ENCODE measurements at places on chromosomes 13 and 19. TPM values are rescaled to one million over a fixed set of nuclear protein-coding genes. Genes with fewer than 3 reads are reported as not detected.

DNA sequence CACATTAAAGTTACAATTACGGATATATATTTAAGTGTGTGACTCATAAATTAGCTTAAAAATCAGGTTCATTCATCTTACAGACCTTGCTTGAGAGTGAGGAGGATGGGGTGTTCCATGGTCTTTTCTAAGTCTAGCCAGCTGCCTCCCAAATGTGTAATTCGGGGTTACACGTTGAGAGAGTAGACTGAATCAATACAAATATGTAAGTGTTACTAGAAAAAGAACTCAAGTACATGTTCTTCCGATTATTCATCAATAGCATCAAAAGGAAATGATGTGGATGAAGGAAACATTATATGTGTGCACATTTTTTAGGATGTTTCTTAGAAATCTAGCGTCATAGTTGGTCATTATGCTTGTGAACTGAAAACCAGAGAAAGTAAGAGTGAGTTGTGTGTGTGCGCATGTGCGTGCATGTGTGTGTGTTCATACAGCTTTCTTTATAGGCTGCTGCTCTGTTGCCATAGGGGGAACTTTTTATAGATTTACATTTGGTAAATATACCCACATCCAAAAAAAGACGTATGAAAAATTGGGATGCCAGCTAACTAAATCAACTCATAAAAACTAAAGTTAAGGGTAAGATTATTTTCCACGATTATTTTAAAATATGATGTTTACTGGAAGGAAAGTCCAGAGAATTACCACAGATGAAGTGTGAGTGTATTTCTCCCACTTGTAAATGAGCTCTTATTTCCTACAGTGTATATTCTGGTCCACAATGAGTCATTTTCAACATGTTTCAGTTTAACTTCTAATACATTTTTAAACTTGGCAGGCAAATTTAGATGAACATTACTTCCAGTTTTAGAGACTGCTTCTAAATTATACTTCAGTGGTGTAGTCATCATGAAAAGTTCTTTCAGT, 82.4 kb downstream of the PIBF1 start:
- no peaks in the 10 kb centered on the region for H3K27me3 ChIP-seq
- H3K4me3 ChIP-seq = no peak overlapping the region
- H3K4me1 ChIP-seq = peaks cover 4% of the 10 kb centered on the region
- DNase-seq = no peak

DNA sequence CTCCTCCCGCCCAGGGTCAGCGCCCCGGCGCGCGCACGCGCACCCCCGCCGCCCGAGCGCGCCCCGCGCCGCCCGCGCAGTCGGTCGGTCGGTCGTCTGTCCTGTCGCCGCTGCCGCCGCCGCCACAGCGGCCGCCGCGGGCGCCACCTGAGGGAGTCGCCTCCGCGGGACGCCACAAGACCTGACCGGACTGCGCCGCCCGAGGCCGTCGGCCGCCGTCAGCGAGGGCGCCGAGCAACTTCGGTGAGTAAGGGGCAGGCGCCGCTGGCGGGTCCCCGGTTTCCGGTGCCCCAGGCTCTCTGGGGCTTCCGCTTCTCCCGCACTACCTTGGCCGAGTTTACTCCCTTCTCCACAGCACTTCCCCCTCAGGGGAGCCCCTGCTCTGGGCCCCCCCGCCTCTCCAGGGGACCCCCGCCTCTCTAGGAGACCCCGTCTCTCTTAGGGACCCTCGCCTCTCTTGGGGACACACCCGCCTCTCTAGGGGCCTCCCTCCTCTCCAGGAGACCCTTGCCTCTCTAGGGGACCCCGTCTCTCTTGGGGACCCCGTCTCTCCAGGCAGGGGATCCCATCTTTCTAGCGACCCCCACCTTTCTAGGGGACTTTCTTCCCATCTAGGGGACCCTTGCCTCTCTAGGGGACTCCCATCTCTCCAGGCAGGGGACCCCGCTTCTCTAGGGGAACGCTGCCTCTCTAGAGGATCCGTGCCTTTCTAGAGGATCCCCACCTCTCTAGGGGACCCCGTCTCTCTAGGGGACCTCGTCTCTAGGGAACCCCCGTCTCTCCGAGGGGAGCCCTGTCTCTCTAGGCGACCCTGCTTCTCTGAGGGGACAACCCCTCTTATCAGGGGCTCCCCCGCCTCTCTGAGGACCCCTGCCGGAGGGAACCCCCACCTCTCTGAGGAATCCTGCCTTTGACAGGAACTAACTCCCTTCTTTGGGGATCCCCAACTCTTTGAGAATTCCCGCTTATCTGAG, 19.3 kb upstream of the GATAD2A start:
- H3K27ac ChIP-seq = peak overlapping the region; percentile 63
- H3K4me3 ChIP-seq = peak overlapping the region; percentile 88
- H3K27me3 ChIP-seq = no peaks in the 10 kb centered on the region
- peaks cover 11% of the 10 kb centered on the region for H3K36me3 ChIP-seq

GRCh38 chr13:109436055-109436622, 350.2 kb downstream of the IRS2 start:
- no peaks in the 10 kb centered on the region for H3K4me1 ChIP-seq
- no peak overlapping the region for H3K27ac ChIP-seq
- H3K4me3 ChIP-seq = no peak overlapping the region
- no peaks in the 10 kb centered on the region for H3K27me3 ChIP-seq
- no peaks in the 10 kb centered on the region for H3K36me3 ChIP-seq

DNA sequence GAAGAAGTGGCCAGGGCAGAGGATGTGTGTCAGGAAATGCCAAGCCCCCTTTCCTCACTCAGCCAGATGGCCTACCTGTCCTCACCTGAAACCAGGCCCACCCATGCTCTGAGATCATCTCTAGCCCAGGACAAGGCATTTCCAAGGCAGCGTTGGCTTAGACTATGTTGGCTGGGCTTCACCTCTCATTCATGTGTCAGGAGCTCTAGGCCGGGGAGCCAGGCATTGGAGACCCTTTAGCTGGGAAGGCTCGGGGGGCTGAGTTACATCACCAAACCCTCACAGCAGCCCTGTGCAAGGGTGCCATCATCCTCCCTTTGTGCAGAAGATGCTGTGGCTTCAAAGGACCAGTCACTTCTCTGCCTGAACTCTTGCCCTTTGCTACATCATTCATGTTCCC, 40.0 kb downstream of the COL4A2 start:
- DNase-seq = no peak
- no peaks in the 10 kb centered on the region for H3K4me1 ChIP-seq
- no peak overlapping the region for H3K27ac ChIP-seq

DNA sequence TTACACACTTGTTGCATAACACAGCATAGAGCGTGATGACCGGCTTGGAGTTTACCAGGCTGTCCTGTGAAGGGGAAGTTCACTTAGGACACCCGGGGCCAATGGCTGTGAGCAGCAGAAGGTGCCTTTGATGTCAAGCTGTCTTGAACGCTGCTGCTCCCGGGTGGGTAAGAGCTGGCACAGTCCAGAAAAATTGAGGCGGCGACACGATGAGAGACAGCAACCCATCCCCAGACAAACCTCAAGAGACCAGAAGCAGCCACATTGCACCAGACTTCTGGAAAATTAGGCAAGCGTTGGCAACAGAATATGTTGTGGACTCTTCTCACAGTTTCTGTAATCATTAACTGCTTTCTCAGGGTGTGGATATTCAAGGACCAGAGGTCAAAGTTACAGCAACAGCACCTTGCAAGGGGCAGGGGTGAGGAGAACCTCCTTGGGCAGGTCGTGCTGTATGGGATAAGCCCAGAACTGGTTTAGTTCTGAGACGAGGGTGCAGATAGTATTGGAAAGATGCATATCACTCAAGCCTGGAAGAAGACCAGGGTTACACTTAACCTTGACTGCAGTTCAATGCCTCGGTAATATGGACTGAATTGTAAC, 10.1 kb downstream of the NFILZ start:
- DNase-seq = no peak
- H3K27me3 ChIP-seq = peaks cover 34% of the 10 kb centered on the region
- H3K4me1 ChIP-seq = no peaks in the 10 kb centered on the region
- H3K4me3 ChIP-seq = no peak overlapping the region

DNA sequence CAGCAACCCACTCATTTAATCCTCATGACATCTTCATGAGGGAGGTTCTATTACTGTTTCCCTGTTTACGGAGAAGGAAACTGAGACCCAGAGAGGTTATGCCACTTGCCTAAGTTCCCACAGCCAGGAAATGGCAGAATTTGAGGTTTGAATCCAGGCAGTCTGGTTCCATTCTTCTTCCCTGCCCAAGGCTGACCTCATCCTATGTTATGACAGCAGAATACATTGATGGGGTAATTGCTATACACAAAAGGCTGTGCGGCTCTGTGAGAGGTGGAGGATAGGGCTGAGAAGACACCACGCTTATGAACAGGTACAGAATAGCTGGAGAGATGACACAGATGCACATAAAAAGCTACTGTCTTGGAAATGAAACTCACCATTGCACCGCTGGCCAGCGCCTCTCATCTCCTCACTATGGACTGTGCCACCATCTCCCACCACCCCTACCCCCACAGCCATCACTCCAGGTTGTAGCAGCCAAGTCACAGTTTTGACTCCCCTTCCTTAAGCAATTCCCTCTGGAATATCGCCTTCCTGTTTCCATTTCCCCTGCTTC, 11.5 kb downstream of the MAG start:
- H3K4me1 ChIP-seq = peaks cover 36% of the 10 kb centered on the region
- DNase-seq = no peak
- H3K4me3 ChIP-seq = no peak overlapping the region
- H3K36me3 ChIP-seq = no peaks in the 10 kb centered on the region
- H3K27me3 ChIP-seq = no peaks in the 10 kb centered on the region

DNA sequence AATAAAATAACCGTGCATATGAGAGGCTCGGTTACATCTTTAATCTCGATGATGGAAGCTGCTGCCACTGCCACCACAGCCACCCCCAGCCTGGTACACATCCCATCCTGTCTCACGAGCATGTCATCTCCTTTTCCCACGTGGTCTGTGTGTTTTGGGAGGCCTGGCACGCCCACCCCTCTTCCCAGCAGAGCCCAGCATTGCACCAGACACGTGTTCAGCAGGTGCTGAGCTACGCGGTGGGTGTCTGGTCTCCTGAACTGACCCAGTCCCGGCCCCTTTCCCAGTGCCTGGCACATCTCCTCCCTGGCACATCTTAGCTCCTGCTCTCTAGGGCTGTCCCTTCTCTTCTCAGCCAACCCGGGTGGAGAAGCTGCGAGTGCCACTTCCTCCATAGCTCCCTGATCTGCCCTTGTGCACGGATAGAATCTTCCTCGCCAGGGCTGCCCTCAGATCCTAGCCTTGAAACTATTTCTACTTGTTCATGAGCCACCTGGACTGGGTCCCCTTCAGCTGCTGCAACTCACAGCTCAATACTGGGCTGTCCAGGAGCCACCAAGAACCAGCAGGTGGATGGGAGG, 36.8 kb upstream of the ZNF536 start:
- no peak overlapping the region for H3K27ac ChIP-seq
- H3K36me3 ChIP-seq = no peaks in the 10 kb centered on the region
- DNase-seq = no peak
- H3K27me3 ChIP-seq = no peaks in the 10 kb centered on the region
- H3K4me1 ChIP-seq = no peaks in the 10 kb centered on the region
- H3K4me3 ChIP-seq = no peak overlapping the region

DNA sequence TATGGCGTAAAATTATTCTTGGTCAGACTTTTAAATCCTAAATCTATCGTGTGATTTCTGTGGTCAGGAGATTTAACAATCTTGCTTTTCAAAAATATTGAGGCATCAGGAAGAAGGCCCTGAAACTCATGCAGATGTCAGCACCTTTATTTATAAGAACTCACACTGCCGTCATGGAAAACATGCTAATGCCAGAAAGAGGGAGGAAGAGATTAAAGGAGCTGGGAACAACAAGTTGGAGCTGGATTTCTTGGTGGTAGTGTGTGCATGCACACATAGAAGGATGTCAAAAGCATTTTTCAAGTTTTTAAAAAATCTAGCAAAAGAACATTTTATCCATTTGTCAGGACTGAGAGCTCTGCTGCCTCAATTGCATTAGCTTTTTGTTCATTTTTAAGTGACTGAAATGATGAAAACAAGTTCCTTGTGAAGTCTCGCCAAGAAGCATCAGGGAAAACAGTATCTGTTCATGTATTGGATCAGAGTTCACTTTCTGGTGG, 342.5 kb downstream of the SPRY2 start:
- no peaks in the 10 kb centered on the region for H3K36me3 ChIP-seq
- no peak for DNase-seq
- H3K27me3 ChIP-seq = no peaks in the 10 kb centered on the region
- no peaks in the 10 kb centered on the region for H3K4me1 ChIP-seq
- H3K4me3 ChIP-seq = no peak overlapping the region
- no peak overlapping the region for H3K27ac ChIP-seq

- no peaks in the 10 kb centered on the region for H3K4me1 ChIP-seq
- peaks cover 9% of the 10 kb centered on the region for H3K27me3 ChIP-seq
- DNase-seq = no peak
- H3K27ac ChIP-seq = no peak overlapping the region
Measured at GRCh38 chr13:43698758-43699157, 88.0 kb downstream of the ENOX1 start.

DNA sequence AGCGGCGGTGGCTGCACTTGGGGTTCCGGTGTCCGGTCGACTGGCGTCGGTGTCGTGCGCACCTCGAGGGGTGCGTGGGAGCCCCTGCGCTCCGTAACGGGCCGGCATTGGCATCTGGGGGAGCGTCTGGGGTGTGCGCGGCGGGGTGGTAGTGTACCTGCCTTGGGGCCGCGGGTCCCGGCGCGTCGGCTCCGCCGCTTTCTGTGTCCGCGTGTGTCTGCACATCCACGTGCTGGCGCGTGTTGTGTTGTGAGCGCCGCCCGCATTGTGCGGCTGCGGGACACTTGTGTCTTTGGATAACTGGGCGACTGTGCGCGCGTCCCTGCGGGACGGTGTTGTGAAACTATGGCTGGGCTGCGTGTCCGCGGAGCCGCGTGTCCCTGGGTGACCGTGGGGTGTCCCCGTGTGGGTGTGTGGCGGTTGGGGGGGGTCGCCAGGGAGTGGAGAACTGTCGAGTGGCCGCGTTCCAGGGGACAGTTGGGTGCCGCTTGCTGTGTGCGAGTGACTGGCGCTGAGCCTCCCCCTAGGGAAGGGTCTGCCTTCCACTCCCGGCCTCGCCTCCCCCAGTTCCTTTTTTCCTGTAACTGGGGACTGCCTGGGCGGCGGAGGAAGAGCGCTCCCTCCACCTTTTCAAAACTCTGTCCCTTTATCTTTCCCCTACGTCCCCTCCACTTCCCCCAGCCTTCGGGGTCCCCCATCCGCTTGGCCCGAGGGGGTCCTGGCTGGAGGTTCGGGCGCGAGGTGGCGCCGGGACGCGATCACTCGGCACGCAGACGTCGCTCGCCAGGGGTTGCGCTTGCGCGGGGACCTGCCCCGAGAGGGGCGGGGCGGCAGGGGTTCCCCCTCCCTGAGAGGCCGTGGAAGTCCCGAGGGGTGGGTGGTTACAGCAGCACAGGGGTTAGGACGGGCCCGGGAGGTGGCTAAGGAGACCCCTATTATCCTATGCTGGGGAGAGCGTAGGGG, 5.7 kb upstream of the NFIC start:
- peak overlapping the region; percentile 86 for H3K27ac ChIP-seq
- peaks cover 2% of the 10 kb centered on the region for H3K36me3 ChIP-seq
- peak overlapping the region; percentile 88 for H3K4me3 ChIP-seq
- DNase-seq = peak; percentile 80
- H3K4me1 ChIP-seq = peaks cover 32% of the 10 kb centered on the region

GRCh38 chr13:111484959-111485358, 164.5 kb downstream of the TEX29 start:
- H3K36me3 ChIP-seq = no peaks in the 10 kb centered on the region
- H3K27ac ChIP-seq = no peak overlapping the region
- no peak for DNase-seq
- no peak overlapping the region for H3K4me3 ChIP-seq
- H3K4me1 ChIP-seq = no peaks in the 10 kb centered on the region

GRCh38 chr19:18431351-18432197, 6.4 kb downstream of the ISYNA1 start:
- DNase-seq = no peak
- no peaks in the 10 kb centered on the region for H3K36me3 ChIP-seq
- no peaks in the 10 kb centered on the region for H3K27me3 ChIP-seq
- H3K4me3 ChIP-seq = no peak overlapping the region

Gene PROZ
- total RNA-seq = not detected
